Epithelial cell of prostate (primary cell): ENCODE measurements at places on chromosomes 2 and 18.

- no peak for DNase-seq
Measured at GRCh38 chr2:85394976-85395375, 15.2 kb downstream of the CAPG start.

GRCh38 chr2:41928526-41928925, 119.3 kb upstream of the PKDCC start:
- peak; percentile 31 for DNase-seq

DNA sequence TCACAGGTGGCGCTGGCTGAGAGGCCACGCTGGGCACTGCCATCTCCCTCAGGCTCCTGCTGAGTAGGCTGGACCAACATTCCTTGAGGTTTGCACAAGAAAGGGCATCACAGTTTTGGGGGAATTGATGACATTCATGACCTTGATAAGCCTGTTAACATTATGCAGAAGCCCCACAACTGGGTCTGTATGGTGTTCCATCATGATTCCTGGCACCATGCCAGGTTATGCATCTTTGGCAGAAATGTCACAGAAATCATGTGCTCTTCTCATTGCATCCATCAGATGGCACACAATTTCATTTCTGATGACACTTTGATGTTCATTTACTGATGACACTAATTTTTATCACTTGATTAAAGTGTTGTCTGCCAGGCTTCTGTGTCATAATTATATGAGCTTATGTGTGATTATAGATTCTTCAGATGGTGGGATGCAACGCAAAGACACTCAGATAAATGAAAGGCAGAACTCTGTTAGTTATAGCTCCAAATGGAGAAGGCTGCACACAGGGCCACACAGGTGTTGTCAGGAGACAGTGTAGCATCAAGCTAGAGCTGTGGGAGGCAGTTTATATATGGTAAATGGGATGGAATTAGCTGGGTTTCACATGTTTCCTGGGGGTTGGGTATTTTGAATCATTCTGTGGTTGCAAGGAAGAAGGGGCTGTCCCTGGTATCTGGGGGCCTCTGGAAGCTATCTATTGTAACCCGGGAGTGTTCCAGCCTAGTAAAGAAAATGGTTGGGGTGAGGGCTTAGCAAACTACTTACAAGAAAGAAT, 191.3 kb downstream of the SLC39A10 start:
- no peak for DNase-seq

- DNase-seq = peak; percentile 85
Measured at GRCh38 chr2:7692657-7693161, 775.5 kb downstream of the RNF144A start.

GRCh38 chr2:133561045-133561852, 7.0 kb downstream of the NCKAP5 start:
- no peak for DNase-seq

GRCh38 chr18:41870191-41870590, 84.8 kb upstream of the PIK3C3 start:
- DNase-seq = no peak

DNA sequence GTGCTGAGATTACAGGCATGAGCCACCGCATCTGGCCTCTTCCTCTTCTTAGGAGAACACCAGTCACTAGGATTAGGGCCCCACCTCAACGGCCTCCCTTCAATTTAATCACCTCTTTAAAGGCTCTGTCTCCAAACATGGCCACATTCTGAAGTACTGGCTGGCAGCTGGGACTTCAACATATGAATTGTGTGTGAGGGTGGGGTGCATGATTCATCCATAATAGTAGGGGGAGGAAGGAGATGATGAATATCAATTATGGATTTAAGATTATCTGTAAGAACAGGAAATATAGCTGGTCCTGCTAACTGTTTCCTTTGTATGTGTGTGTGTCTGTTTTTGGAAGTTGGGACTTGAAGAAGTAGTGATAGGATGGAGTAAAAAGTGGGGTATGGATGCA, 14.7 kb upstream of the EPG5 start:
- no peak for DNase-seq

- DNase-seq = no peak
Measured at GRCh38 chr2:54189539-54189938, 66.5 kb downstream of the TSPYL6 start.

GRCh38 chr2:121504316-121504715, 26.4 kb upstream of the RNU4ATAC start:
- DNase-seq = no peak

- no peak for DNase-seq
Measured at GRCh38 chr2:155431004-155431507, 732.6 kb downstream of the KCNJ3 start.

GRCh38 chr18:39854291-39854690, 2100.7 kb upstream of the PIK3C3 start:
- DNase-seq = no peak

DNA sequence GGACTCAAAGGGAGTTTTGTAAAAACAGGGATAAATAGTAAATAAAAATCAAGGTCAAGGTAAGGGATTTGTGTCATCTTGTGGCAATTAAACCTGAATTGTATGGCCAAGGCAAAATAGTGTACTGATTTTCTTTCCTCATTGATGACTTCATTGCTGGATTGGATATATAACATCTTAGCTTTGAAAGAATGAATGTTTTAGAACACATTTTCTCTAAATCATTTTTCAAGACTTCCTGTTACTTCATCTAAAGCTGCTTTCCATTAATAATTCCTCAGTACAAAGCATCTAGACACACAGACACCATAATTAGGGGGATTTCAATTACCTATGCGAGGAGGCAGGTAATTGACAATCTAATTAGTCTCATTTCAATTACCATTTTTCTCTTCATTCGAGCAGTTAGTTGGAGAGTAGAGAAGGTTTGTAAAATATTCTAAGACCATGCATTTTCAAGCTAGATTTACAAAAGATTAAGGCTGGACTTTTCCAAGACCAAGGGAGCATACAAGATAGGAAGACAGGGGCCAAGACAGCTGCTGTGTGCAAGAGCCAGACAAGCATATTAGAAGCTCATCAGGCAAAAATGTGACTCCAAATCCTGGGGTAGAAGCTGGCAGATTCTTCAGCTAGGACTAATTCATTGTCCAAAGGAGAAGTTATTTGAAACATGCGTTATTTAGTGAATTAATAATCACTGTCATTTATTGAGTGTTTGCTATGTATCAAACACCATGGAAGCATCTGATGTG, 253.6 kb downstream of the EPHA4 start:
- no peak for DNase-seq

GRCh38 chr18:71027531-71027930, 738.7 kb downstream of the SOCS6 start:
- no peak for DNase-seq

GRCh38 chr2:228503731-228504130, 322.2 kb upstream of the SPHKAP start:
- no peak for DNase-seq

- DNase-seq = no peak
Measured at GRCh38 chr2:223784221-223784772, 53.1 kb downstream of the AP1S3 start.

DNA sequence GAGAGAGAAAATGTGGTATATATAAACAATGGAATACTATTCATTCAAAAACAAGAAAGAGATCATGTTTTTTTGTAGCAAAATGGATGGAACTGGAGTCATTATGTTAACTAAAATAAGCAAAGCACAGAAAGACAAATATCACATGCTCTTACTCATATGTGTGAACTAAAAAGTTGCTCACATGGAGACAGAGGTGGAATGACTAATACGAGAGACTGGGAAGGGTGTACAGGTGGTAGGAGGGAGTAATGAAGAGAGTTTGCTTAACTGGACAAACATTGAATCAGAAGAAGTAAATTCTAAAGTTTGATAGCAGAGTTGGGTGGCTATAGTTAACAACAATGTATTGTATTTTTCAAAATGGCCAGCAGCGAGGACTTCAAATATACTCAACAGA, 1080.7 kb upstream of the CHAC2 start:
- DNase-seq = no peak

GRCh38 chr2:79935046-79935732, 369.4 kb downstream of the LRRTM1 start:
- no peak for DNase-seq

DNA sequence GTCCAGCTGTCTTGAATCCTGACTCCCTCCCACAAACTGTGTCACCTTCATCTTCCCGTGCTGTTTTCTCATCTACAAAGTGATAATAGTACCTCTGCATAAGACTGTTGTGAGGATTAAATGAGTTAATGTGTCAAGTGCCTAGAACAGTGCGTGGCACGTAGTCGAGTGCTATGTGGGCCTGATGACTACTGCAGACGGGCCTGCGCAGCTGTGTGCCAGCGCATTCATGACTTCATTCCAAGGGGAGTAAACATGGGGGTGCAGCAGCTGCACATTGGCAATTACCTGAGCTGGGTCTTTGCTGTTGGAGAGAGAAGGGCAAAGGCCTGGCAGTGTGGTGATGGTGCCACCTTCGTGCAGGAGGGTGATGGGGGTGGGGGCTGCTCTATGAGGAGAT, 5.0 kb downstream of the TEX44 start:
- DNase-seq = no peak

DNA sequence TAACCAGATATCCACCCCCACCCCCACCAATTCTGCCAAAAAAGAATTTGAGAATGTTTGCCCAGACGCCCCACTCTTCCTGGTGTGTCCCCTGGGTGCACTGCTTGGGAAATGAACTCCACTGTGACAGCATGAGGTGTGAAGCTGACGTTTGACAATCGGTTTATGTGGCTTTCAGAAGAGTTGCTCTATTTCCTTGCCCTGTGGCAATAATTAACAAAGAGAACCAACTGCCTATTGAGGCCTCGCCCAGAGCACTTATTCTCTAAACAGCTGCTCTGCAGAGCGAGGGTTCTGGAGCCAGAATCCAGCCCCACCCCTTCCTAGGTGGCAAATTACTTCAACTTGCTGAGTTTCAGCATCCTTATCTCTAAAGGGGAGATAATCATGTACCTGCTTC, 115.8 kb upstream of the SIX3 start:
- no peak for DNase-seq

- DNase-seq = no peak
Measured at GRCh38 chr2:202056611-202057010, 16.4 kb upstream of the KIAA2012 start.

DNA sequence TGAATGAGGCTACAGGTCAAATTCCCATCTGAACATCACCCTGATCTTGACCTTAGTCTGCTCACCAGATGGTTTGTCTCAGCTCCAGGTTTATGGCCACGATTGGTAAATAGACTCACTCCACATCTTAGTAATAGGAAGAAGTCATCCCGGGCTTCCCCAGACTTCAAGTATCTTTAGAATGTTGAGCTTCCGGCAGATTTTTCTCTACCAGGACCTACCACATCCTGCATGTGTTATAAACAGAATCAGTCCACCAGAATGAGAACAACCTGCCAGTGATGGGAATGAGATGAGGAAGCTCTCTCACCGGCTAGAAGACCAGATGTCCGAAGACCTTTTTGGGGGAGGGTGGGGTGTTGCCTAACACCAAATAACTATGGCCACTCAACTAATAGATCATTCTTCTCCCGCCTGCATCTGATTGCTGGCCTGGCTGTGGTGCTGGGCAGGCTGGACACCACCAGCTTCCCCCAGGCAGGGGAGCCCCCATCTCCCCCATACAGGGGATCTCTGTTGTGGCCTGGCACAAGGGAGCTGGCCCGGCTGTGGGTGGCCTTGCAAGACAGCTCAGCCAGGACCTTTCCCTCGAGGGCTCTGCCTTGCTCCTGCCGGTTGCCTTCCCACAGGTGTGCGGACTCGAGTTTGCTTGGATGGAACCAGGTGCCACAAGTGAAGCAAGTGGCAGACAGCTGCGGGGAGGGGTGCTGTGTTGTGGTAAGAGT, 88.5 kb downstream of the SH3RF3 start:
- no peak for DNase-seq

- DNase-seq = no peak
Measured at GRCh38 chr2:47720036-47720435, 62.9 kb upstream of the MSH6 start.

- no peak for DNase-seq
Measured at GRCh38 chr2:121228521-121228920, 56.5 kb downstream of the TFCP2L1 start.

- no peak for DNase-seq
Measured at GRCh38 chr18:26655525-26656430, 107.4 kb upstream of the KCTD1 start.

DNA sequence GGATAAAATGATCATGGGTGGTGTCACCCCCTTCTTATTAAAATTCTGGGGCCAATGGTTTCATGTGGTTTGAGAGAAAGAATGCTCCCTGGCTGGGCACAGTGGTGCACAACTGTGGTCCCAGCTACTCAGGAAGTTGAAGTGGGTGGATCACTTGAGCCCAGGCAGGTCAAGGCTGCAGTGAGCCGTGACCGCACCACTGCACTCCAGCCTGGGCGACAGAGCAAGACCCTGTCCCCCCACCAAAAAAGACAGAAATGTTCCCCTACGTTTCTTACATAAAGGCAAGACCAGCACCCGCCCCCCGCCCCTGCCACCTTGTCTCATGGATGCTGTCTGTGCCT, 53.0 kb upstream of the ID2 start:
- no peak for DNase-seq

GRCh38 chr2:40384233-40384632, 67.7 kb downstream of the SLC8A1 start:
- DNase-seq = no peak

- no peak for DNase-seq
Measured at GRCh38 chr2:217993138-217993537, 9.7 kb downstream of the TNS1 start.

DNA sequence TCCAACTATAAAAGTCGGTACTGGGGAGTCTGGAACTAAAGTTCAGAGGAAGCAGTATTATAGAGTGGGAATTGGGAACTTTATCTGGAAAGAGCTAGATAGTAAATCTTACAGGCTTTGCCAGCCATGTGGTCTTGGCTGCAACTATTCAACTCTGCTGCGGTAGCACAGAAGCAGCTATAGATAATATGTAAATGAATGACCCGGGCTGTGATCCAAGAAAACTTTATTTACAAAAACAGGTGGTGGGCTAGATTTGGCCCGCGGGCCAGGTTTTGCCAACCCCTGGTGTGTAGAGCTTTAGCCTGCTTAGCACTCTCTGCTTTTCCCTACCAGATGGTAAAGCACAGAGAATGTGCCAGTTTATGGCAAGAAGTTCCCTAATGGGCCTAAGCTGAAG, 70.8 kb downstream of the TNP1 start:
- DNase-seq = no peak

DNA sequence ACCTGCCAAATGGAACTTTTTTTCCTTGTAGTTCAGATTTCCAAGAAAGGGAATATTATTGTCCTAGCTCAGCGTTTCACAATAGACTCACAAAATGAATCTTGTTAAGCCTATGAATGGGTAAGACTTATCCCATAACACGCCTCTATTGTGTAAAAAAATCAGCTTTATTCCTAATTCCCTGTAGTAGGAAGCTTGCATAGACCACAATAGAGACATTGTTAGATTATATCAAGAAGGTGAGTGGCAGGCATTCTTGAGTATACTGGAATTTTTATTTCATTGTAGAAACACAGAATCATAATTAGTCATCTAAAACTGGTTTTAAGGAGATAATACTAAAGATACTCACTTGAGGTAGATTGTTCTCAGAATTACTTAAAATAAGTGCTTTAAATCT, 46.5 kb upstream of the SLC30A6 start:
- DNase-seq = no peak

GRCh38 chr2:17813010-17813741, 3.1 kb upstream of the MSGN1 start:
- peak; percentile 71 for DNase-seq

GRCh38 chr2:24082787-24083566, 1.7 kb downstream of the TP53I3 start:
- DNase-seq = no peak
